ENCODE measurements at places on chromosomes 3 and 15.

GRCh38 chr3:5330152-5330810 is 142.8 kb downstream of the EDEM1 start:
- DNase-seq = peak; percentile 64

- no peak for DNase-seq
Measured at GRCh38 chr15:84143753-84144314, 91.7 kb upstream of the GOLGA6L4 start.

GRCh38 chr15:31372635-31373091 is 46.0 kb downstream of the KLF13 start:
- peak; percentile 55 for DNase-seq

DNA sequence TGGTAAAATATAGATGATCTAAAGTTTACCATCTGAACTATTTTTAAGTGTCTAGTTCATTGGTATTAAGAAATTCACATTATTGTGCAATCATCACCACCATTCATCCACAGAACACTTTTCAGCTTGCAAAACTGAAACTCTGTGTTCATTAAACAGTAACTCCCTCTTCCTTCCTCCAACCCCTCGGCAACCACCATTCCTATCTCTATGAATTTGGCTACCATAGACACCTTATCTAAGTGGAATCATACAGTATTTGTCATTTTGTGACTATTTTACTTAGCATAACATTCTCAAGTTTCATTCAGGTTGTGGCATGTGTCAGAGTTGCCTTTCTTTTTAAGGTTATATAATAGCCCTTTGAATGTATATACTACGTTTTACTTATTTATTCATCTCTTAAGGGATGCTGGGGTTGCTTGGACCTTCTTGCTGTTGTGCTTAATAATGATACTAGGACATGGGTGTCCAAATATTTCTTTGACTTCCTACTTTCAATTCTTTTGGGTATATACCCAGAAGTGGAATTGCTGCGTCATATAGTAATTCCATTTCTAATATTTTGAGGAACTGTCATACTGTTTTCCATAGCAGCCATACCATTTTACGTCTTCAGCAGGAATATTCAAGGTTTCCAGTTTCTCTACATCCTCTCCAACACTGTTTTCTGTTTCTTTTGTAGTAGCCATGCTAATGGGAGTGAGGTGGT is 20.9 kb downstream of the KAT2B start:
- DNase-seq = no peak

Data from astrocyte of the hippocampus (primary cell).